ENCODE measurements at places on chromosomes 5 and 9. TPM values are rescaled to one million over a fixed set of nuclear protein-coding genes. Genes with fewer than 3 reads are reported as not detected.

GRCh38 chr9:131238402-131239021 lies 37.8 kb downstream of the FAM78A start:
- peak; percentile 23 for DNase-seq

Gene OTP
- total RNA-seq, result not detected

Gene DOK3
- 2.6 TPM for total RNA-seq

DNA sequence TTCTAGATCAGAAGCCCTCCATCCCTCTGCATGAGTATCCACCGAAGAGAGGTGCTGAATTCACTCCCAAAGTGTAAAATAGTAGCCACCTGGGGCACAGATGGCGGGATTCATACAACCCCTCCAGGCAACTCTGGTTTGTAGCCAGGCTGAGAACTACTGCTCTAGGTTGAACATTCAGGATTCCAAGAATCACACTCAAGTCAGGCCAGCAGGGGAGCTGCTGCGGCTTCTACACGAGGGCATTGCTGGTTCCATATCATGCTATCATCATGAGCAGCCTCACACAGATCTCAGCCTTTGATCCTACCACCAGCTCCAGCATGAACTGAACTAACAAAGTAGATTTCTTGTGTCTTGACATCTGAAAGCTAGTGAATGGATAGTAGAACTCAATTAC lies 367.9 kb downstream of the DIRAS2 start:
- DNase-seq, result no peak

- DNase-seq, result no peak
Measured at GRCh38 chr5:159249158-159249557, 13.9 kb upstream of the UBLCP1 start.

- DNase-seq, result no peak
Measured at GRCh38 chr9:1400983-1401382, 350.8 kb downstream of the DMRT2 start.

Gene GRIA1
- total RNA-seq, result 22.5 TPM

Gene FAM53C
- total RNA-seq, result 46.6 TPM

GRCh38 chr5:178505639-178506407 lies 84.4 kb downstream of the COL23A1 start:
- DNase-seq, result no peak

GRCh38 chr9:83622433-83622938 lies 457 bp upstream of the IDNK start:
- peak; percentile 9 for DNase-seq

- DNase-seq, result peak; percentile 16
Measured at GRCh38 chr5:139065306-139065705, 132.9 kb downstream of the SIL1 start.

DNA sequence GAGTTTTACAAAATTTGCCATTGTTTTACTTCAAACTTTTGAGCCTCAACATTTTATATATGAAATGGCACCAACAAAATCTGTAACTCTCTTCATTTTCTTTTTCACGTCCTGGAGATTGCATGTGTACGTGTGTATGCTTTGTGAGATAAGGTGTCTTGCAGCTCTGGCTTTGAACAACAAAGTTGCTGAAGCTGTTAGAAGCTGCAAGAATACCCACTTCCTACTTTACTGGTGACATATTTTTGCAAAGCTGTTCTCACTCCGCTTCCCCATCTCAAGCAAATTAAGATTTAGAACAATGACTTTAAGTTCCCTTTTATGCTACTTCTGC lies 41.8 kb downstream of the FYB1 start:
- no peak for DNase-seq

- DNase-seq, result no peak
Measured at GRCh38 chr9:93893899-93894690, 61.1 kb downstream of the BARX1 start.

- DNase-seq, result peak; percentile 26
Measured at GRCh38 chr5:172413601-172414171, 40.6 kb downstream of the SH3PXD2B start.

GRCh38 chr5:43113546-43113945 lies 7.2 kb upstream of the ZNF131 start:
- no peak for DNase-seq

Gene CDC20B
- not detected for total RNA-seq

GRCh38 chr5:64487283-64487682 lies 18.5 kb upstream of the RGS7BP start:
- DNase-seq, result no peak

Gene OLFML2A
- total RNA-seq, result 5.5 TPM

DNA sequence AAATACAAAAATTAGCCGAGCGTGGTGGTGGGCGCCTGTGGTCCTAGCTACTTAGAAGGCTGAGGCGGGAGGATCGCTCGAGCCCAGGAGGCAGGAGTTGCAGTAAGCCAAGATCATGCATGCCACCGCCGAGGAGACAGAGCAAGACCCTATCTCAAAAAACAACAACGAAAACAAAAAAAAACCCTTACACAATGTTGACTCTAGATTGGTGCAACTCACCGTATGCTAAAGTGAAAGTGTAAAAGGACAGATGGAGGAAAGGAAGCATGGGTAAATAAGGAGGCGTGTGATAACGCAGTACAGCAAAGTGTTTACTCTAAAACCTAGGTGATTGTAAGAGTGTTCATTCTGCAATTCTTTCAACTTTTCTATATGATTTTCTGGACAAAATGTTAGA lies 15.9 kb upstream of the RUFY1 start:
- DNase-seq, result no peak

All from fibroblast of villous mesenchyme (primary cell).